ENCODE measurements at places on chromosomes 1 and 21.

- no peak for DNase-seq
- no peak overlapping the region for H3K4me3 ChIP-seq
- H3K27me3 ChIP-seq, result no peaks in the 10 kb centered on the region
Measured at GRCh38 chr1:62712336-62713243, 24.4 kb upstream of the DOCK7 start.

GRCh38 chr21:46393941-46394594, 64.6 kb upstream of the DIP2A start:
- no peak overlapping the region for H3K27ac ChIP-seq
- no peak overlapping the region for H3K4me3 ChIP-seq
- no peaks in the 10 kb centered on the region for H3K27me3 ChIP-seq
- peaks cover 54% of the 10 kb centered on the region for H3K36me3 ChIP-seq
- no peaks in the 10 kb centered on the region for H3K4me1 ChIP-seq
- DNase-seq, result no peak

DNA sequence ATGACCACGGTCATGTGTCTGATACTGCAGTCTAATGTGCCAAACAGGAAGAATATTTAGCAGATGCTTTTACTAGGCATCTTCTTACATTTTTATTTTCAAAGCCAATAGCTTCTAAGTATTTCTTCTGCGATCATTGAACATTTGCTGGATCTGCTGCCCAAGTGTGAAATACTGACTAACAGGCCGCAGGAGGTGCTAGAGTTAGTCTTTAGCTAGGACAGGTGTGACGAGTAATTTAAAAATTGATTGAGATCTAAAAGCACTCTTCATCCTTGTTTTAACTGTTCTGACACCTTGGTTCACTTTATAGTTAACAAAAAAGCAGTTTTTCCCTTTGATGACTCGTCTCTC, 748 bp upstream of the FAM78B start:
- H3K27me3 ChIP-seq, result peaks cover 6% of the 10 kb centered on the region
- no peak overlapping the region for H3K27ac ChIP-seq
- peak overlapping the region; percentile 71 for H3K4me3 ChIP-seq
- H3K4me1 ChIP-seq, result peaks cover 5% of the 10 kb centered on the region
- no peak for DNase-seq
- no peaks in the 10 kb centered on the region for H3K36me3 ChIP-seq

DNA sequence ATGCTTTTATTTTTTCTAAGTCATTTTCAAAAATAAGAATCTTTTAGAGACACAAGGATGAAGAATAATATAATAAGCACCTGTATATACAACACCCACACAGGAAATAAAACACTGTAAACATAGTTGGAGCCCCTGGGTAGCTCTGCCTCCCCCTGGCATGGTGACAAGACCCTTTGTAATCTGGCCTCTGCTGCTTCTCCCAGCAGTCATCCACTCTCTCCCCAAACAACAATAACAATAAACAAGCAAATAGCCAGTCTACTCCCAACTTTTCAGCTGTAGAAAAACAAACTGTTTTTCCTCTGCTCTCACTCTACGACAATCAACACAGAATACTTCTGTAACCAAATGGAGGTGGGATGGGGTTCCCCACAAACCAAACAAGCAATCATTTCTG, 110.1 kb downstream of the CSMD2 start:
- H3K4me3 ChIP-seq, result no peak overlapping the region
- H3K27me3 ChIP-seq, result no peaks in the 10 kb centered on the region
- H3K36me3 ChIP-seq, result peaks cover 18% of the 10 kb centered on the region
- no peak overlapping the region for H3K27ac ChIP-seq
- no peak for DNase-seq

DNA sequence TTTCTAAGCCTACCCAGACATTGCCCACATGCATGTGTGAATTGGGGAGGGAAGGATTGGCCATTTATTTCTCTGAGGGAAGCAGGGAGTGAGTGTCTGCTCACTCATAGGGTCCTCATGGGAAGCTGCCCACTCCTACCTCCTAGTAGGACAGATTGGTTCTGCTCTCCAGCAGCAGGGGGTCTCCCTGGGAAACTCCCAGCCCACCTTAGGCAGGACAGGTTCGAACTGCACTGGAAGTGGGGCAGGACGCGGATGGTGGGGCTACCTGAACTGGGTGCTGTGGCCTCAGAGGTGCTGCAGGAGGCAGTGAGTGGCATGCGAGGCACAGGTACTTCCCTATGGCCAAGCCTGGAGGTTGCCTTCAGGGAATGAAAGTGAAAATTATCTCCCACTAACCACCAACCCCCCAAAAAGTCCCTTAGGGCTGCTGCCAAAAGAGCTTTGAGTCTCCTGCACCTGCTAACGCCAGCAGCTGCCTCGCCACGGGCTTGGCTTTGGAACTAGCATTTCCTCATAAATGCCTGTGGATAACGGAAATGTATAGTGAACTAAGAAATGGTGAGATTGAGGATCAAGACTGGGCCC, 157.0 kb upstream of the COA6 start:
- no peaks in the 10 kb centered on the region for H3K4me1 ChIP-seq
- no peak overlapping the region for H3K27ac ChIP-seq
- no peaks in the 10 kb centered on the region for H3K36me3 ChIP-seq
- peak; percentile 25 for DNase-seq

- no peak overlapping the region for H3K4me3 ChIP-seq
- no peak overlapping the region for H3K27ac ChIP-seq
- peaks cover 2% of the 10 kb centered on the region for H3K4me1 ChIP-seq
- no peaks in the 10 kb centered on the region for H3K36me3 ChIP-seq
- H3K27me3 ChIP-seq, result no peaks in the 10 kb centered on the region
- DNase-seq, result no peak
Measured at GRCh38 chr1:10735563-10736305, 60.7 kb downstream of the CASZ1 start.

DNA sequence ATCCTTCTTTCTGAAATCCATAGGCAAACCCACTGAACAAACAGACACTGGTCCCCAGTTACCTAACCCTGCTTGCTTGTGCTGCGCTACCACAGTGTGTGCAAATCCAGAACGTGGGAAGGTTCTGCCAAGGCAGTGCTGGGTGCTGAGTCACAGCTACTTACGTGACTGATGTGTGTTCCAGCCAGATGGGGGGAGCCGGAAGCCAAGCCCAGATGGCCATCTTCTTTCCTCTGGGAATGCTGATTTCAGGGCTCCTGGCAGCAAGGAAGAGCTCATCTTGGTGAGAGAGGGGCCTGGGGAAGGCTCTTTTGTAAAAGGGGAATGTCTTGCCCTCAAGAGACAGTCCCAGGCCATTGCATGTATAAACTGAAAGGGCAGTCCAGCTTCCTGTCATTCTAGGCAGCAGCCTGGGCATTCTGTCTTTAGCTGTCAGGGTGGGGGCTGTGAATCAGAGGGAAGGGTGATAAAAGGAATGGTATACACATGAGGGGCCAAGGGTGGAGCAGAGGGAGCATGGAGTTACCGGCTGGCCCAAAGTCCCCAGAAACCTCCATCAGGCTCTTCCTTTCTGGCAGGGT, 54.1 kb downstream of the CD46 start:
- no peaks in the 10 kb centered on the region for H3K36me3 ChIP-seq
- no peak overlapping the region for H3K4me3 ChIP-seq
- no peak for DNase-seq
- no peaks in the 10 kb centered on the region for H3K4me1 ChIP-seq

- H3K36me3 ChIP-seq, result no peaks in the 10 kb centered on the region
- H3K4me1 ChIP-seq, result no peaks in the 10 kb centered on the region
- H3K4me3 ChIP-seq, result no peak overlapping the region
- no peaks in the 10 kb centered on the region for H3K27me3 ChIP-seq
- H3K27ac ChIP-seq, result no peak overlapping the region
Measured at GRCh38 chr21:44880405-44881197, 7.1 kb upstream of the PTTG1IP start.

DNA sequence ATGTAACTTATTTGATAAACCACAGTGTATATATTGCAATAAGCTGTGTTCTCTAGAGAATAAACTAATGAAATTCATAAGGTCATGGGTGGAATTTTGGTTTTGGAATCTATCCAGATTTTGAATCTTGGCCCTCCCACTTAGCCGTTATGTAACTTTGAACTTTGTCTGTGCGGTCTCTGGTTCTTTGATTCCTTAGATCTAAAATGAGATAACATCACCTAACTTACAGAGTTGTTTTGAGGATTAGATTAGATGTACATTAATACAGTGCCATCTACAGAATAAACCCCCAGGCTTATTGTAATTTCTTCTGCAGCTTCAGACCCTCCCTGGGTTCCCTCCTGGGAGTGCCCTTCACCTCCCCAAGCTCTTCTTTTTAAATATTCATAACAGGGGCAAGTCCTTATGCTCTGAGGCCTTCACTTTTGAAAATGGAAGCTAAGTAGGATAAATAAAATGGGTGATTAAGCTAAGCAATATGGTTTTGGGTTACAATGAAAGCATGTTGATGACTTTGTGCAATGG, 124.3 kb downstream of the ATG4C start:
- H3K36me3 ChIP-seq, result no peaks in the 10 kb centered on the region
- DNase-seq, result no peak
- H3K4me1 ChIP-seq, result no peaks in the 10 kb centered on the region
- H3K27ac ChIP-seq, result no peak overlapping the region

DNA sequence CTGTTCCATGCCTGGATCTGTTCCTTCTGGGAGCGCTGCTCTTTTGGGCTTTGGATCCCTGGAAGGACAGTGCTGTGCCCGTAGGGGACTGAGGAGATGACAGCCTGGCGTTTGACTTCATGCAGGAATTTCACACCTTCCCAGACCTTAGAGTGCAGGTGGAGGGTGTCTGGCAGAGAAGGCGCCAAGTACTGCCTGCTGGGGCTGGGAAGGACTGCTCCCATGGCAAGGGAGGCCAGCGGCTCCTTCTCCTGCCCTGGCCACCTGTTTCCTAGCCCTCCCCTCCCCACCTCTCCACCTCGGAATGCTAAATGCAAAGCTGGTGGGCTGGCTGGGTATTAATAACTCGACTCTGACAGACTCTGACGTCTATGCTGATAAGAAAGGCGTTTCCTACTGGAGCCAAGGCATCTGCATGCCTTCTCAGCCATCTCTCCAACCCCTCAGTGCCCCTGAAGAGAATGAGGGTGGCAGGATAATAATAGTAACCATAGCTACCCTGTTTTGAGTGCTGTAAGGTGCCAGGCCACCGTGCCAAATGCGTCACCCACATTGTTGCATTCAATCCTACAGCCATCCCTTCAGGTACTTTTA, 17.5 kb upstream of the PDIK1L start:
- H3K4me3 ChIP-seq, result no peak overlapping the region
- H3K27me3 ChIP-seq, result no peaks in the 10 kb centered on the region
- peak; percentile 67 for DNase-seq
- H3K36me3 ChIP-seq, result no peaks in the 10 kb centered on the region
- H3K4me1 ChIP-seq, result peaks cover 6% of the 10 kb centered on the region

- peaks cover 42% of the 10 kb centered on the region for H3K36me3 ChIP-seq
- no peaks in the 10 kb centered on the region for H3K27me3 ChIP-seq
- H3K27ac ChIP-seq, result no peak overlapping the region
Measured at GRCh38 chr1:119935373-119935772, 39.1 kb upstream of the ADAM30 start.

- no peak overlapping the region for H3K4me3 ChIP-seq
- peaks cover 8% of the 10 kb centered on the region for H3K27me3 ChIP-seq
- no peak for DNase-seq
- H3K36me3 ChIP-seq, result no peaks in the 10 kb centered on the region
- 0 out of 2 replicates have a peak, but pooled peaks cover 2% of the 10 kb centered on the region for H3K4me1 ChIP-seq
Measured at GRCh38 chr1:165228676-165229075, 127.8 kb downstream of the LMX1A start.

DNA sequence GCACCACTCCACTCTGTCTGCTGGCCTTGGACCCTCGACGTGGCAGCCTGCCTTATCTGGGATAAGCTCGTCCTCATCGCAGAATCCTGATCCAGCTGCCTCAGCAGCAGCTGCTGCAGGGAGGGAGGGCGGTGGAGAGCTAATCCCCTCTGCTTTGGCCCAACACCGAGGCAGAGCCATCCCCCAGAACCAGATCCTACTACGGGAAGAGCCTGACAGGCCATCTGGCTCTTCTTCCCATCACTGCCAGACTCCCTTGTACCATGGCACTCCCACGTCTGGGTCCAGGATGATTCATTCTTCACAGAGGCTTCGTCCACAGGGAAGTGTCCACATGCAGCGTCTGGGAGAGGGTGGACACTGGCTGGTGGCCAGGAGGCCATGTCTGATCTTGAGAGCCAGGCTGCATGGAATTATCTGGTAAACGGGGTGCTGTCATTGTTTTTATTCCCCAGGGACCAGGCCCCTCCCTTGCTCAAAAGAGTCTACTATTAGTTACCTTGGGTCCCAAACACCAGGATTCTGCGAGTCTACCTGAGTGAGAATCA, 14.6 kb upstream of the PKP1 start:
- no peak overlapping the region for H3K27ac ChIP-seq
- no peaks in the 10 kb centered on the region for H3K27me3 ChIP-seq
- no peak for DNase-seq
- H3K4me3 ChIP-seq, result no peak overlapping the region

- DNase-seq, result no peak
- no peak overlapping the region for H3K4me3 ChIP-seq
- peaks cover 3% of the 10 kb centered on the region for H3K36me3 ChIP-seq
- H3K27me3 ChIP-seq, result no peaks in the 10 kb centered on the region
- no peak overlapping the region for H3K27ac ChIP-seq
- no peaks in the 10 kb centered on the region for H3K4me1 ChIP-seq
Measured at GRCh38 chr1:167248707-167249642, 28.3 kb downstream of the POU2F1 start.

DNA sequence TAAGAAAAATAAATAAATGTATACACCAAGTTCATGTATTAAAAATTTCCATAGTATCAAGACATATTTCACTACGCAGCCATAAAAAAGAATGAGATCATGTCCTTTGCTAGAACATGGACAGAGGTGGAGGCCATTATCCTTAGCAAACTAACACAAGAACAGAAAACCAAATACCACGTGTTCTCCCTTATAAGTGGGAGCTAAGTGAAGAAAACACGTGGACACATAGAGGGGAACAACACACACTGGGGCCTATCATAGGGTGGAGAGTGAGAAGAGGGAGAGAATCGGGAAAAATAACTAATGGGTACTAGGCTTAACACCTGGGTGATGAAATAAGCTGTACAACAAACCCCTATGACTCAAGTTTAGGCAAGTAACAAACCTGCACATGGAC, 552.4 kb upstream of the PBX1 start:
- DNase-seq, result no peak
- H3K4me3 ChIP-seq, result no peak overlapping the region
- H3K27me3 ChIP-seq, result no peaks in the 10 kb centered on the region

- H3K4me3 ChIP-seq, result no peak overlapping the region
- no peaks in the 10 kb centered on the region for H3K27me3 ChIP-seq
Measured at GRCh38 chr1:37308031-37308960, 166.1 kb upstream of the ZC3H12A start.

Measured in H9 (cell line).